HuH-7.5 (cell line): ENCODE measurements at places on chromosomes 3 and 15.

DNA sequence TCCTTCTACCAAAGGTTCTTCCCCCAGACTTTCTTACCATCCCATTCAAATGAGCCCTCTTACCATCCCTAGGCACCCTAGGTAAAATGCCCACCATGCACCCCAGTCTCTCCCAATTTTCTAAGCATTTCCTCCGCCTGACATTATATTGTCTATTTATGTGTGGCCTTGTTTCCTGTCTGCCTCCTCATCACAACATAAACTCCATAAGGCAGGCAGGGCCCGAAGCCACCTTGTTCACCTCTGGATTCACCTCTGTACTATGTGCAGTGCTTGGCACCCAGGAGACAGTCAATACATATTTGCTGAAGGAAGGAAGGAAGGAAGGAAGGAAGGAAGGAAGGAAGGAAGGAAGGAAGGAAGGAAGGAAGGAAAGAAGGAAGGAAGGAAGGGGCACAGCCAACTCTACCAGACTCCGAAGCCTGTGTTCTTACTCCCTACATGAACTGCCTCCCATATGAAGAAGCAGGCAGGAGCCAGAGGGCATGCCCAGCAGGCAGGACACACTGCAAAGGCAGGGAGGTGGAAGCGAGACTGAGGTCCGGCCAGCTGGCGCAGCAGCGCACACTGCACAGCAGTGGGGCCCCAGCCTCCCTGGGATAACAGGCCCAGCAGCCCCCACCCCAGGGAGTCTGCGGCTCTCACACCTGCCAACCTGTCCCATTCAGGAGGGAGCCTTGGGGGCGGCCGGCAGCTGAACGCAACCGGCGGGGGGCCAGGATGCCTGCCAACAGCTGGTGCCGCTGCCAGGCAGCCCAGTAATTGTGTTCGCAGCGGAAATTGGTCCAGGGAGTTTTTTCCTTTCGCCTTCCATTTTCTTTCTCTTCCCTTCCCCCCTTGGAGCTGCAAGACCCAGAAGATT lies 106.0 kb upstream of the LINGO1 start:
- DNase-seq, result no peak

DNA sequence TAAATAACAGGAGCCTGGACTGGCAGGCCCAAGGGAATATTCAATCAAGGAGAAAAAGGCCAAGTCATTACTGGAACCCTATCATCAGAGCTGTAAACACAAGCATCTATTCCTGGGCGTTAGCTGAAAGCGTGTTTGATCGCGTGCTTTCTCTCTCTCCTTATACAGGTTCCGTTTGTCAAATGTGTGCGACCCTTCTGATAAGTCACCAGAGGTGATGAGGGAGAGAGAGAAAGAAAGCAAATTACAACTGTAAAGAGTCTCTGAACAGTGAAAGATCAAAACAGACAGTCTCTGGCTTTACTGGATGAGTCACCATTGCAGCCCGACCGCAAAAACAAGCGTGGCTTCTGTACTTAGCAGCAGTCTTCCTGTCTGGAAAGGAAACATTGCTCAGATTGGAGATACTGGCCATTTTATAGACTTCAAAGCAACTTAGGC lies 39.5 kb upstream of the TPRG1 start:
- DNase-seq, result no peak

GRCh38 chr3:130811557-130811956 lies 64.9 kb upstream of the PIK3R4 start:
- no peak for DNase-seq

DNA sequence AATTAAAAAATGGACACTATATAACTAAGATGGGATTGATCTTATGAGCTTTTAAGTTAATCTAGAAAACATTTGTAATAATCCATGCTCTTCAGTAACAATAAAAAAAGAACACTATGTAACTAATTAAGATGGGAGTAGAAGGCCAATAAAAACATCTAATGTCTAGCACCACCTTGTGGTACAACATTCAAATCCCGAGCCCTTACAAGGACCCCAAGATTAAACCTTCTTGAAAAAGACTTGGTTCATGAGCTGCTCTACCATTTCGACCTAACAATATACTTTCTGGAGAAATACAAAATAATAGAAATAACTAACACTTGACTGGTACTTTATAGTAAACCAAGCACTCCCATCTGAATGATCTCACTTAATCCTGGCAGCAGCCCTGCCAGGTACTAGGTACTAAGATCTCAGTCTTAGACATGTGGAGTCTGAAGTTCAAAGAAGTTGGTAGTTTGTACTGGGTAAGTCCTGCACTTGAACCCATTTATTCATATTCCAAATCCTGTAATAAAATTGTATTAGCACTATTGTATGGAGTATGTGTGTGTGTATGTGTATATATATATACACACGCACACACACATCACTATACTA lies 21.8 kb downstream of the METTL6 start:
- DNase-seq, result peak; percentile 49

- peak; percentile 11 for DNase-seq
Measured at GRCh38 chr3:48403533-48404439, 26.1 kb downstream of the PLXNB1 start.

- DNase-seq, result no peak
Measured at GRCh38 chr3:71521021-71521352, 62.5 kb downstream of the FOXP1 start.

DNA sequence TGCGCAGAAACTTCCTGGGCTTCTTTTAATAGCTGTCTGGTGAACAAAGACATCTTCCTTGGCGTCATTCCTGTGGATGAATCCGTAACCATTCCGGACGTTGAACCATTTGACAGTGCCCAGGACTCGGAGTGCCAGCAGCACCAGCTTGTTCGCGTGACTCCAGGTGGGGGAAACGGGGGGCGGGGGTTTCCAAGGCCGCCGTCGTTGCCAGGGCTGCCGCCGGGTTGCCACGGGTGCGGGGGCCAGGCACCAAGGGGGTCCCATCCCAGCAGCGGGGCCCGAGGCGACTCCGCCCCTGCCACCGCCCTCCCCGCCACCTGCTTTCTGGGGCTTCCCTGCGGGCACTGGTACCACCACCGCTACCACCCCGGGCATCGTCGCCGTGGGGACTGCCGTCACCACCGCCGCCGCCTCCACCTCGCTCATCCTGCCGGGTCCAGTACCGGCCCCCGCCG lies 22.8 kb downstream of the RGMA start:
- no peak for DNase-seq

DNA sequence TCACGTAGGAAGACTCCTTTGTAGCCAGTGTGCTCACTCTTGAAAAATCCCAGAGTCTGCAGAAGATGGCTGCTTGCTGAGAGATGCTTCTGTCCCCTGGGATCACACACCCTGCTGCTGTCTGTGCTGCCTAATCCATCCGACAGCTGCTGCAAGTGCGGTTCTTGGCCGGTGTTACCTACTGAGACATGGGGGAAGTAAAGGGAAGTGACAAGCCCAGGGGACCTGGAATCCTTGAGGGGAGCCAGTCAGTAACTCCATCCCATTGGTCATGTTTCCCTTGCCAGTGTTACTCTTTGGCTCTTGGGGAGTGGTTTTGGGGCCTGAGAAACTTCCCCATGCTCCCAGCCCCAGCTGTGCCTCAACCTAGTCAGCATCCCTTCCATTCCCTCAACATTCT lies 8.3 kb upstream of the CPNE9 start:
- no peak for DNase-seq

DNA sequence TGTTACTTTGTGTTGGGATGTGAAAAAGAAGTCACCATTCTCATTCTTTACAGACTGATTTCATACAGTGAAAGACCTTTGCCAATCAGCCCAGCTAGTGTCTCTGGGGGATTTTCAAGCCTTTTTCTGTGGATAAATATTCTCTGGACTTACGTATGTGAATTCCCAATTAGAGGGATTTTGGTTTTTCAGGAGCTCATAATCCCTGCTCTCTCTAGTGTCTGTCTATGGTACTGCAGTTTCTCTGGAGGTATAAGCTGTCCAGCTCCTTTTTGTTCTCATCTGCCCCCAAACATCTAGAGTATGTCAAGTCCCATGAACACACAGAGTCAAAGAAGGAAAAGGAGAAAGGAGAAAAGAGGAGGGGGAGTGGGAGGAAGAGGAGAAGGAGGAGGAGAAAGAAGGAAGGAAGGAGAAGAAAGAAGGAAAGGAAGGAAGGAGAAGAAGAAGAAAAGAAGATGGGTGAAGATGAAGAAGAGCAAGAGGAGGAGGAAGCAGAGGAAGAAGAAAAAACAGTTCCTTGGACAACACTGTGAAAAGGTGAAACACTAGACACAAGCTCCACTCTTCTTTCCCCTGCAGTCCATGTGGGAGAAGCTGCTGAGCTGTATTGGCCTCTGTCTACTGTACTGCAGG lies 218.6 kb downstream of the GREM1 start:
- no peak for DNase-seq

DNA sequence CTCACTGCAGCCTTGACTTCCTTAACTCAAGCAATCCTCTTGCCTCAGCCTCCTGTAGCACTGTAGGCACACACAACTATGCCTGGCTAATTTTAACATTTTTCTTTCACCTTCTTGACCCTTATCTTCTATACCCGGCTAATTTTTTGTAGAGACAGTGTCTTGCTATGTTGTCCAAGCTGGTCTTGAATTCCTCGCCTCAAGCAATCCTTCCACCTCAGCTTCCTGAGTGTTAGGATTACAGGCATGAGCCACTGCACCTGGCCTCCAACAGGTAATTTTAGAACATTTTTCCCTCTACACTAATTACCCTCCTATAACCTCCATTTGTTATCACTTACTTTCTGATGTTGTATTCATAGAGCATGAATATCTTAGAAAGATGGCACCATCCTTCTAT lies 60.3 kb downstream of the SPG11 start:
- no peak for DNase-seq

- DNase-seq, result no peak
Measured at GRCh38 chr15:78434134-78434533, 3.9 kb upstream of the IREB2 start.

DNA sequence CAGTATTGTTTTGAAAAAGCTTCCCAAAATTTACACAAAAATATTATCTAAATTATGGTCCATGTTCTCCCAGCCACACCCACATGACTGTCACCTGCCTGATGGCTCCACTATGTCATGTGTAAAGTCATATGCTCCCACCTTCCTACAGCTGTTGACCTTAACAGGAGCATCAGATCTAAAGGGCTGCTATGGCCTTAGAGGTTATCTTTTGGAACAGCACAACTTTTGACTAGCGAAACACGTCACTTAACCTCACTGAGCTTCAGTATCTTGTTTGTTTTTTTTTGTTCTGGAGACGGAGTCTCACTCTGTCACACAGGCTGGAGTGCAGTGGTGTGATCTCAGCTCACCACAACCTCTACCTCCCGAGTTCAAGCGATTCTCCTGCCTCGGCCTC lies 64.4 kb downstream of the PRKAR2A start:
- no peak for DNase-seq

- no peak for DNase-seq
Measured at GRCh38 chr3:31760654-31761053, 220.4 kb downstream of the OSBPL10 start.

GRCh38 chr3:149186721-149187120 lies 34.9 kb downstream of the CP start:
- DNase-seq, result no peak

DNA sequence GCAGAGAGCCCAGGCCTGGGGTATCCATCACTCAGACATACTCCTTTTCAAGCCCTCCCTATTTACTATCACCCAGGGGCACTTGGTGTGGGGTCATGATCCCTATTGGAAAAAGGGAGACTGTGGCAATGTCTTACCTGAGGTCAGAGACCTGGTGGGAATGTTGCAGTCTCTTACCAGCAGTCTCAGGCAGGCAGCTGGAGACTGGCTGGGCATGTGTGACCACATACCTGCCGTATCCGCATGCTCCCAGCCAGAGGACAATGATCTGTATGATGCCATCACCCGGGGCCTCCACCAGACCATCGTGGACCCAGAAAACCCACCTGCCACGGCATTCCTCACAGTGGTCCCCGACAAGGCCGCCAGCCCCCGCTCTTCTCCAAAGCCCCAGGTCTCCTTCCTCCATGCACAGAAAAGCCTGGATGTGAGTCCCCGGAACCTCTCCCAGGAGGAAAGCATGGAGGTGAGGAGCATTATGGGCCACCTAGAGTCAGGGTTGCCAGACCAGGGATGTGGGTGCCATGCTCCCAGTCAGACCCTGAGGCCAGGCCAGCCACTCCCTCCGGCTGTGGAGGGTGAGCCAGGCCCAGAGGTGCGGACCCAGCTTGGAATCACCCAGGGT lies 5.9 kb downstream of the SH2D7 start:
- no peak for DNase-seq

DNA sequence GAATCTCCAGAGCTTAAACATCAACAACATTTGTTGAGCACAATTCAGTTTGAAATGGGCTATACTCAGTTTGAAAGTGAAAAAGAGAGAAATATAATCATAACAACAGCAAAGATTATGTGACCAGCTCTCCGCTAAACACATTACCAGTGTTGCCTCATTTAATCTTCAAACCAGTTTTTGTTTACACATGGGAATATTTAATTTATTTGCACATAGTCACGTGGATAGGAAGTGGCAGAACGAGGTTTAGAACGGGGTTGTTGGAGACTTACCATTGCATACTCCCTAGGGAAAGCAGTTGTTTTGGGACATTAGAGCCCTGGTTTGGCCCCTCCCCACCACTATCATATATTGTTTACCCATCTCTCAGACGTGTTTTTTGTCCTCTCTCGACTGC lies 77.2 kb downstream of the IL1RAP start:
- no peak for DNase-seq

DNA sequence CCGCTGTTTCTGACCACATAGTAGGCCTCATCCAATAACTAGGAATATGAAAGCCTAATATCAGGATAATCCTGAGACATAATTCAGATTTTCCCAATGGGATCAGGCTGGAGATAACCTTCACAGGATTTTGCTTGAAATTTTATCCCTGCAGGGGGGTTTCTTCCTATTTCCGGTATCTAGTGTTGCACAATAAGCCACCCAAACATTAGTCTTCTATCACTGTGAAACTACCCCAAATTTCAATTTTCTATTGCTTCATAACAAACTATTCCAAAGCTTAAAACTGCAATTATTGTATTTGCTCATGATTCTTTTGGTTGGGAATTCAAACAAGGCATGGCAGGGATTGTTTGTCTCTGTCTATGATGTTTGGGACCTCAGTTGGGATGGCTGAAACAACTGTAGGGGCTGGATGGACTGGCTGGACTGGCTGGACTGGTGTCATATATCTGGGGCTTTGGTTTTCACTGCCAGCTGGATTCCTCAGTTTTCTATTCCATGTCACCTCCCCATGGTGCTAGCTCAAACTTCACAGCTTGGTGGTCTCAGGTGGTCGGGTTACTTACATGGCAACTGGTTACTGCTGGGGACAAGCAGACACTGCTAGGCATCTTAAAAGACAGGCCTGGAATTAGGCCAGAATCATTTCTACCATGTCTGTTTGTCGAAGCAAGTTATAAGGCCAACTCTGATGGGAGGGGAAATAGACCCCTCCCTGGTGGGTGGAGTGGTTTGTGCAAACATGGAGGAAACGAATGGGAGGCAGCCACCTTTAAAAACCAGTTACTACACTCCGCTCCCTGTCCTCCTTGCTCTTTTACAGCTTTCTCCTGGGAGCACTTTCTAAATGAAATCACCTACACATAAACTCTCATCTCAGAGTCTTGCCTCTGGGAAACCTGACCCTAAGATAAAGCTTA lies 88.2 kb upstream of the STT3B start:
- DNase-seq, result no peak

- no peak for DNase-seq
Measured at GRCh38 chr3:138066383-138066782, 49.0 kb downstream of the DZIP1L start.
